Suprapubic skin (tissue), 4 donors: ENCODE measurements at places on chromosomes 5 and 9.
A peak's percentile ranks its signal among the peaks of the same experiment; 100 is the strongest.

DNA sequence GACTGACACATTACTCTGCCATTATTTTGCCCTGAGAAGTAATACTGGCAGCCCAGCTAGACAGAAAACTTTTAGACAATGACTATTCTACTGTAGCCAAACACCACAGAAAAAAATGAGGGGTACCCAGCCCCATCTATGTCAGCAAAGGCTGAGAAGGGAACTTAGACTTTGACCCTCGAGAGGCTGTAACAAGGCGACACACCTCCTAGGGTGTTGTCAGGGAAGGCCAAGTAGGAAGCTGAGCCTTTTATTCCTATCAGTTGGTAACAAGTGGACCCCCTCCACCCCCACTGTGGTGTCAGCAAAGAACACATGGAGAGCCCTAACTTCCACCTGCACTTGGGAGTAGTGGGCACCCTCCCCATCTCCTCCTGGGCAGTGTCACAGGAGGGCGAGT, 55.6 kb downstream of the SPTLC1 start:
- H3K36me3 ChIP-seq: peaks cover 62% of the 10 kb centered on the region
- H3K4me3 ChIP-seq: no peak overlapping the region
- no peak for DNase-seq
- H3K27ac ChIP-seq: no peak overlapping the region
- no peaks in the 10 kb centered on the region for H3K27me3 ChIP-seq

GRCh38 chr9:1722404-1722803, 292.7 kb upstream of the SMARCA2 start:
- H3K27ac ChIP-seq: no peak overlapping the region
- no peaks in the 10 kb centered on the region for H3K4me1 ChIP-seq
- no peaks in the 10 kb centered on the region for H3K27me3 ChIP-seq

DNA sequence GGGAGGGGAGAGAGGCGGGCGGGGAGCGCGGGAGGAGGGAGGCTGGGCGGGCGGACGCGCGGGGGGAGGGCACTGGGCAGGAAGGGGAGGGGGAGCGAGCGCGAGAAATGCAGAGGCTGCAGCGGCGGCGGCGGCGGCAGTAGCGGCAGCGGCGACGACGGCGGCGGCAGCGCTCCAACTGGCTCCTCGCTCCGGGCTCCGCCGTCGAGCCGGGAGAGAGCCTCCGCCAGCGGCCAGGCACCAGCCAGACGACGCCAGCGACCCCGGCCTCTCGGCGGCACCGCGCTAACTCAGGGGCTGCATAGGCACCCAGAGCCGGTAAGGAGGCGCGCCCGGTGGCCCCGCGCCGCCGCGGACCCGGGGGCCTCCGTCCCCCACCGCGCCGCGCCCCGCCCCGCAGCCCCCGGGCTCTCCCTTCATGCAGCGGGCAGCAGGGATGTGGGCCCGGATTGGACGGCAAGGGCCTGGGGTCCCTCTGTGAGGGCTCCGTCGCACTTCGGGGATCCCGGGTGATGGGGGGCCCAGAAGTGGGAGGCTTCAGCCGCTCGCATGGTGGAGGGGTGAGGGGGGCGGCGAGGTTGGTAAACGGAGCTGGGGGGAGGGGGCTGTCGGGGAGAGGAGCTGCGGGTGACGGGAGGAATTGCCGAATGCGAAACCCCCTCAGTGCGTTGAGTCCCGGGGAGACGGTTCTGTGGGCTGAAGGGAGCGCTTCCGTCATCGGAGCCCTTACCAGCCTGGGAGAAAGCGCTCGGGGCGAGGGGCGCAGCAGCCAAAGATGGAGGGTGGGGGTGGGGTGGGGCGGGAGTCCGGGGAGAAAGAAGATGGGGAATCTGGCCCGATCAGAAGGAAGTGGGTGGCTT, at the start of gene BASP1:
Gene BASP1, plus strand, starts transcription at position 139 of the 860 bp plus-strand sequence. CDS start 57,586 bp downstream, outside the sequence.
- peak within 1 kb of the TSS; percentile 59 for H3K4me3 ChIP-seq
- peak; percentile 84 for DNase-seq
- peaks cover 19% of the 10 kb centered on the region for H3K27me3 ChIP-seq
- H3K4me1 ChIP-seq: peaks cover 38% of the 10 kb centered on the region
- H3K27ac ChIP-seq: peak within 1 kb of the TSS; percentile 62

- no peak for DNase-seq
- no peak overlapping the region for H3K4me3 ChIP-seq
- no peak overlapping the region for H3K27ac ChIP-seq
- no peaks in the 10 kb centered on the region for H3K27me3 ChIP-seq
These were observed 18.1 kb upstream of the GPX3 start for GRCh38 chr5:151002250-151002649.

DNA sequence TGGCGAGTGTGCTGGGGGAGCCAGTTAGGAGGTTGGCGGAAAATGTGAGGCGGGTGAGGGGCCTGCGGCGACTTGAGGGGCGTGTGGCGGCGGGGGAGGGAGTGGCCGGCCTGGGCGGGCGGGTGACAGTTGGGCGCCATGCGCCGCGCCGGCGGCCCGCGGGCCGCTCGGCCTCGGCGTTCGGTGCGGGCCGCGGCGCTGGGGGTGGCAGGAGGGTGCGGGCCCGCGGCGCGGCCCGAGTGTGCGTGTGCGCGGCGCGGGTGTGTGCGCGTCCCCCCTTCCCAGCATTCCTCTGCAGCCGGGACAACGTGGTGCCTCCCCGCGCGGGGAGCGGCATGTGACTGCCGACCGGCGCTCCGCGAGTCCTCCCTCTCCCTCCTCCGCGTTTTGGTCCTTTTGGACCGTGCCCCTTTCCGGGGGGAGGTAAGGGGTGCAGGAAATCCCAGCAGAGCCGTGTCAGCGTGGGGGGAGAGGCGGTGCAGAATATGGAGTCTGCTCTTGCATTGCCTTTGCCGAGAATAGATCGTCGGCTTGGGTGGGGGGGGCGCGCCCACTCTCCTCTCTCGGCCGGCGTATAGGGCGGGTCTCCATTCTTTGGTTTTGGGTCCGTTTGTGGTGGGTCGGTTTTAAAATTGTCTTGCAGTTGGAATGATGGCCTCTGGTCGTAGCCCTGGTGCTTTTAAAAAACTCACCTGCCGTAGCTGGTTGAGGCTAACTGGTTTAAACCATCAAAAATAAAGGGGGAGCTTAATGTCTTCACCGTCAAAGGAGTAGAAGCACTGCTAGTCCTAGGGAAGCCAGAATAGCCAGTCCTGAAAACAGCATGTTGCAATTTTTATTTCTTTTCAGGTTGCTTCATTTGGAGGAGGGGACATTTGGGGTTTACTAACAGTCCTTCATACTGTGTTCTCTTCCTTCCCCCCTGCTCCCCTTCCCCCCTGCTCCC, 2.0 kb downstream of the LARP1 start:
- peak; percentile 82 for DNase-seq
- peak overlapping the region; percentile 99 for H3K27ac ChIP-seq
- no peaks in the 10 kb centered on the region for H3K27me3 ChIP-seq
- peaks cover 67% of the 10 kb centered on the region for H3K4me1 ChIP-seq

DNA sequence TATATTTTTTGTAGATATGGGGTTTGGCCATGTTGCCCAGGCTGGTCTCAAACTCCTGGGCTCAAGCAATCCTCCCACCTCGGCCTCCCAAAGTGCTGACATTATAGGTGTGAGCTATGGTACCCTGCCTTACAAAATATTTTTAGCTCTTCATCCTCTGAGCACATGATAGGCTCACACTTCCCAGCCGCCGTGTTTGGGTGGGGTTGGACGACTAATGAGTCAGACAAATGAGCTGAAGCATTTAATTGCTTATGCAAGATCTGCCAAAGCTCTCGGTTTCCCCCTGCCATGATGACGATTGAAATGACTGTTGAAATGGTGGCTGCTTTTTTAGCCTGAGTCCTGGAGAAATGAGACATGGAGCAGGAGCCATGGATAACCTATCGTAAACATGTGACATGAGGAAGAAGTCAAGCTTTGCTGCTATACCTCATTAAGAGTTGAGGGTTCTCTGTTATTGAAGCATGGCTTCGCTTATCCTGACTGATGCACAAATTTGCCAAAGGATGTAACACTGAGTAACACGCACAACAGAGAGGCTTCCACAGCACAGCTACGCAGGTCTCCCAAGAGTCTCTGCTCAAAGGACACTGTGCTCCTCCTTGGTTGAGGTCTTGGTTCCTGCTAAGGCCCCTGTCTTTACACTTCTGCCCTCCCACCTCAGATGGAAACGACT, 48.2 kb upstream of the GFPT2 start:
- no peak for DNase-seq
- H3K27ac ChIP-seq: no peak overlapping the region
- H3K36me3 ChIP-seq: no peaks in the 10 kb centered on the region
- H3K4me3 ChIP-seq: no peak overlapping the region
- no peaks in the 10 kb centered on the region for H3K4me1 ChIP-seq

- H3K27me3 ChIP-seq: peaks cover 3% of the 10 kb centered on the region
- no peak for DNase-seq
These were observed 9.2 kb upstream of the ESM1 start for GRCh38 chr5:54994628-54995027.

DNA sequence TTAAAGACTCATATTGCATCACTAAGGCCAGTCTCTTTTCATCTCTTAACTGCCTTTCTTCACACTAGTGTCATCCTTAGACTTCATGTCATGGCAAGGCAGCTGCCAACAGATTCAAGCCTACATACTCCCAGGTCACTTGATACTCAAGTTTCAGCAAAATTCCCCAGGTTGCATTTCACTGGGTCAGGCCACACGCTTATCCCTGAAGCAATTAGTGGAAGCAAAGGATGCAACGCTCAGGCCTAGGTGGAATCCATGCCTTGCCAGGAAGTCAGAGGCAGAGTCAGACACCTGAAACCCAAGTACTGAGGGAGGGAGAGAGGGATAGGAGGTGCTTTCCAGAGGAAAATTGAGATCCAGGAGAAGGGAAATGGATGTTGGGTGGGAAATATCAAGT, 28.9 kb downstream of the YIPF5 start:
- no peaks in the 10 kb centered on the region for H3K36me3 ChIP-seq
- H3K27ac ChIP-seq: no peak overlapping the region
- H3K4me3 ChIP-seq: no peak overlapping the region
- no peak for DNase-seq
- H3K4me1 ChIP-seq: no peaks in the 10 kb centered on the region

DNA sequence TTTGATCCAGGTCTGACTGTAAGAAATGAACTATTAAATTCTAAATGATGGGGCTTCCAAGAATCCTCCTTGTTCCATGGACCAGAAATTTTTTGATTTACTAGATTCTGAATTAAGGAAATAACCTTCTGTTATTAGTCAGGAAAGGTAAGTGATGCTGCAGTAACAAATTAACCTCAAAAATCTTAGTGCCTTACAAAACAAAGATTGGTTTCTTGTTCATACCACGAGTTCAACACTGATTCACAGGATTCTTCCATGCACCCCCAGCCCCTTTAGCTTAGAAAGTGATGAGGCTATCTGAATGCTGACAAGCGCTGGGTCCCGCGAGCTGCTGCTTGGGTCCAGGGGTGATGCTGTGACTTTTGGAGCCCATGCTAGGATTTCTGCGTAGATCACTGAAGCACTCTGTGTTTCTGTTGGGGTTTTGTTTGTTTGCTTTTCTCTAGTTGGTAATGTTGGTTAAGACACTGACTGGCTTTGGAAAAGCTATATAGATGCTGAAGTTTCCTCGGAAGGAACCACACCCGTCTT, 52.3 kb downstream of the COL15A1 start:
- H3K27ac ChIP-seq: no peak overlapping the region
- no peaks in the 10 kb centered on the region for H3K36me3 ChIP-seq
- H3K4me3 ChIP-seq: no peak overlapping the region

GRCh38 chr9:13603921-13604320, 324.4 kb upstream of the MPDZ start:
- peaks cover 28% of the 10 kb centered on the region for H3K4me1 ChIP-seq
- no peak overlapping the region for H3K4me3 ChIP-seq
- no peak for DNase-seq
- H3K27ac ChIP-seq: no peak overlapping the region
- H3K27me3 ChIP-seq: no peaks in the 10 kb centered on the region

DNA sequence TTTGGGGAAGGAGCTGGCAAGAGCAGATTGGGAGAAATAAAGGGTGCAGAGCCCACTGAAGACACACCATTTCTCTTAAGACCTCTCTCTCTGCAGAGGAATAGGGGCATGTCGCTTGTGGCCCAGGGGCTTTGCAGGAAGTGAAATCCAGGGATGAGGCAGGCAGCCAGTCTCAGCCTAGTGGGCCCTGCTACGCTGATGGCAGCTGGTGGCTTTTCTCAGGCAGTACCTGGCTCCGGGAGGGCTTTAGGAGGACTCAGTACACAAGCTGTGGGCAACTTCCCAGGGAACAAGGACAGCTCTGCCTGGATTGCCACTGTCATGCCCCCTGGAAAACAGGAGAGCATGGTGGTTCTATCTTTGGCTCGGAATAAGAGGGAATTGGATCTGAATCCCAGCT, 76.2 kb upstream of the NEURL1B start:
- no peak for DNase-seq
- H3K4me3 ChIP-seq: no peak overlapping the region
- H3K27me3 ChIP-seq: no peaks in the 10 kb centered on the region
- H3K27ac ChIP-seq: peak overlapping the region; percentile 48
- no peaks in the 10 kb centered on the region for H3K36me3 ChIP-seq

GRCh38 chr5:88524941-88525340, 256.3 kb upstream of the TMEM161B start:
- no peaks in the 10 kb centered on the region for H3K27me3 ChIP-seq
- H3K4me3 ChIP-seq: no peak overlapping the region
- no peak overlapping the region for H3K27ac ChIP-seq
- no peaks in the 10 kb centered on the region for H3K4me1 ChIP-seq
- no peak for DNase-seq

DNA sequence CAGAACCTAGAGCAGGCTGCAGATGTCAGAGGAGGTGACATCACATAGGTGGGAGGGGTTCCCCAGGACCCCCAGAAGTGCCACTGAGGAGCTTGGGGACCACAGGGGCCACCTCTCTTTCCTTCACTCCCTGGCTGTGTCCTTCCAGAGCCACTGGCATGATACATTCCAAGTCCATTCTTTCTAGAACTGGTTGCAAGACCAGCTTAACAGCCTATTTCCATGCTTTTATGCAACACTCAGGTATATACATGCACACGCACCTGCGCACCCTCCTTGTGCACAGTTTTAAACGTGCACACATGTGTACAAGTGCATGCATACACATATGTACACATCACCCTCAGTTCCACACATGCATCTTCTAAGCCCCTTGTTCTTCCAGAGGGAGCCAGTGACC, 39.7 kb downstream of the SLC6A7 start:
- H3K36me3 ChIP-seq: no peaks in the 10 kb centered on the region
- no peak overlapping the region for H3K4me3 ChIP-seq
- no peaks in the 10 kb centered on the region for H3K4me1 ChIP-seq
- no peaks in the 10 kb centered on the region for H3K27me3 ChIP-seq

DNA sequence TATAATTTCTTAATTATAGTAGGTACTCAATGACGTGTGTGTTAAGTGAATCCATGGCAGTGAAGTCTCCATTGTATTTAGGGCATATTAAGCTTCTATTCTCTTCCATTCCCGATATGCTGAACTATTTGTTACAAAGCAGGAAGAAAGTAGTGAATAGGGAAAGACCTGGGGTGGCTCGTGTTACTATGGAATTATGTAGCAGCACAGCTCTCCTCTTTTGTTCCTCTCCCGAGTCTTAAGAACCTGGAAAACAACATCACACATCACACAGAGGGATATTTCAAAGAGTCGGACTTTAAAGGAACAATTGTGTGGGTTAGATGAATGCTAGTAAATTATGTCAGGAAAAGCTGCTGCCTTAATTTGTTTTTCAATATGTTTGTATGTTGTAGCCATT, 131.8 kb downstream of the PCSK5 start:
- H3K27me3 ChIP-seq: no peaks in the 10 kb centered on the region
- H3K4me1 ChIP-seq: no peaks in the 10 kb centered on the region
- no peaks in the 10 kb centered on the region for H3K36me3 ChIP-seq
- H3K4me3 ChIP-seq: no peak overlapping the region
- DNase-seq: no peak

- no peak for DNase-seq
- no peaks in the 10 kb centered on the region for H3K4me1 ChIP-seq
- no peak overlapping the region for H3K4me3 ChIP-seq
- H3K36me3 ChIP-seq: no peaks in the 10 kb centered on the region
- no peaks in the 10 kb centered on the region for H3K27me3 ChIP-seq
- H3K27ac ChIP-seq: no peak overlapping the region
These were observed 159.7 kb upstream of the RAD23B start for GRCh38 chr9:107123389-107123788.
